ENCODE measurements at places on chromosomes 12 and 14.

GRCh38 chr12:98737322-98737712, 92.2 kb downstream of the APAF1 start:
- peaks cover 12% of the 10 kb centered on the region for H3K27me3 ChIP-seq
- H3K4me1 ChIP-seq: no peaks in the 10 kb centered on the region
- H3K27ac ChIP-seq: no peak overlapping the region
- H3K36me3 ChIP-seq: peaks cover 11% of the 10 kb centered on the region
- H3K4me3 ChIP-seq: no peak overlapping the region

GRCh38 chr14:69669375-69669774, 58.0 kb downstream of the SUSD6 start:
- H3K4me1 ChIP-seq: peaks cover 98% of the 10 kb centered on the region
- H3K36me3 ChIP-seq: peaks cover 60% of the 10 kb centered on the region
- peak overlapping the region; percentile 52 for H3K27ac ChIP-seq
- DNase-seq: no peak
- no peak overlapping the region for H3K4me3 ChIP-seq

DNA sequence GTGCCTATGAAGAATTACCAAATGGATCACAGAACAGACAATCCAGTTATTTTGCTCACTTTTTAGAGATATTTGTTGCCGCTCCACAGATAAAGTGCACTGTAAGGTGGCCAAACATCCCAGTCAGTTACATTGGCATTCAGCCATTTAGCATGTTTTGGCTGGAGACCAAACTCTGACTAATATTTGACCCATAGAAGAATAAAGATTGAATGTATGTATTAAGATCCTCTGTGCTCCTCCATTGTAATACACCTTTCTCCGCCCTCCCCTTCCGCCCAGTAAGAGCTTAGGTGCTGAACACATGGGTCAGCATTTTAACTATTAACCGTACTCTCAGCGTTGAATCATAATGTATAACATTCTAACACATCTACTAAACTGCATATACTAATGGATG, 163.4 kb downstream of the ANO6 start:
- H3K27me3 ChIP-seq: no peaks in the 10 kb centered on the region
- H3K4me3 ChIP-seq: no peak overlapping the region
- H3K4me1 ChIP-seq: no peaks in the 10 kb centered on the region
- H3K27ac ChIP-seq: no peak overlapping the region
- no peak for DNase-seq
- H3K36me3 ChIP-seq: peaks cover 25% of the 10 kb centered on the region

- H3K4me3 ChIP-seq: no peak overlapping the region
- no peaks in the 10 kb centered on the region for H3K27me3 ChIP-seq
- no peak overlapping the region for H3K27ac ChIP-seq
- no peaks in the 10 kb centered on the region for H3K4me1 ChIP-seq
- DNase-seq: no peak
Measured at GRCh38 chr12:86193931-86194330, 62.3 kb downstream of the MGAT4C start.

GRCh38 chr12:5661811-5662210, 229.9 kb downstream of the NTF3 start:
- H3K4me3 ChIP-seq: no peak overlapping the region
- H3K4me1 ChIP-seq: no peaks in the 10 kb centered on the region
- no peaks in the 10 kb centered on the region for H3K27me3 ChIP-seq
- H3K36me3 ChIP-seq: no peaks in the 10 kb centered on the region
- no peak overlapping the region for H3K27ac ChIP-seq

Data from stimulated activated naive B cell treated with anti-CD40 and anti-IgM and Interleukin-4, amounts not matched to agents 10 μg/mL and 1 μg/mL and 100 μg/mL, for 72 hours (primary cell).